ENCODE measurements at places on chromosomes 5 and 9. TPM values are rescaled to one million over a fixed set of nuclear protein-coding genes. Genes with fewer than 3 reads are reported as not detected.

- no peak for DNase-seq
Observed at GRCh38 chr5:53907827-53908226, 347.4 kb downstream of the NDUFS4 start.

DNA sequence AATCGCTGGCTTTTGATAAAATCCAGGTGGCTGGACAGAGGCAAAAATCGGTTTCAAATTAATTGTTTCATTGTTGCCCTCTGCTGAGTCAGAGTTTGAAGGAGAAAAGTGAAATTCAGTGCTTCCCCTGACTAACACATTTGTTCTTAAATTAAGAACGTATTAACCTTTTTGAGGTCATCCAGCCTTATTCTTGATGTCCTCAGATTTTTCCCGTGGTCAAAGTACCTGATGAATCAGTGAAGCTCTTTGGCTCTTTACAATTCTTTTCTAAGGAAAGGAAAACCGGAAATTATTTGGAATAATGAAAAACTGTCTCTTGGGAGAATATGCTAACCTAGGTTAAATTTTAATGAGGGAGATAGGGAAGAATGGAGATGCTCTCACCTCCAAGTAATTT lies 21.6 kb downstream of the OSMR start:
- DNase-seq, result no peak

The WWC1 gene
- 29.9 TPM for total RNA-seq

GRCh38 chr9:89390578-89391116 lies 72.3 kb downstream of the SECISBP2 start:
- no peak for DNase-seq

DNA sequence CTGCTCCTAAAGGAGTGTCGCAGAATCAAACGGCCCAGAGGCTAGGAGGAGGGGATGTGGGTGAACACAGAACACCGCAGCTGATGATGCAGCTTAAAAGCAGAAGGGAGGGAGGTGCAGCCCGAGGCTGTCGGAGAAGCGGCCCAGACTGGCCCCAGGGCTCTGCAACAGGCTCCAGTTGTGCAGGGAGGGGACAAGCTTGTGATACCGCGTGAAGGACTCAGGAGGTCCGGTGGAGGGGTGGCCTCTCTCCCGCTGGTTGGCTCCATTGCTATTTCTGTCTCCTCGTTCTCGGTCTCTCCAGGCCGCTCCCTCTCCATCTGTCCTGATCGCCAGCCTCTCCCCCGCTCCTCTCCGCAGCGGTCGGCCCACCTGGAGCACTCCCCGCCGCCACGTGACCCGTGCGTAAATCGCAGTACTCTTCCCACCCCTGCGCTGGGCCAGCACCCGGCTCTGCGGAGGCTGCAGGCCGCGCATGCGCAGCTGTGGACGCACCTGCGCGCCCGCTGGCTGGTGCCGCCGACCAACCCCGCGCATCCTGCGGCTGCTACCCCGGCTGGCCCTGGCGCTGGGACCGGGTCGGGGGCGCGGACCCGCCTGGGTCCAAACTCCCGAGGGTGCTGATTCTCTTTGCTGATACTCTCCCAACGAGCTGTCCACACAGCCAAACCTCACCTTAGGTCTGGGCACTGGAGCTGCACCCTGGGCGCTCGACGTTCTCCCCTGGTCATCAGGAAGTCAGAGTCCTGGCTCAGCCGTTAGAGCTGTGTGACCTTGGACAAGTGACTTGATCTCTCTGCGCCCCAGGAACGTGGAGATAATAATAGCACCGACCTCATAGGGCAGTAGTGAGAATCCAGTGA lies 3.7 kb upstream of the STXBP1 start:
- DNase-seq, result no peak

GRCh38 chr9:3447788-3448187 lies 78.0 kb downstream of the RFX3 start:
- no peak for DNase-seq
